ENCODE measurements at places on chromosomes 4 and X.

- DNase-seq, result no peak
Observed at GRCh38 chr4:101475246-101475645, 127.9 kb upstream of the PPP3CA start.

DNA sequence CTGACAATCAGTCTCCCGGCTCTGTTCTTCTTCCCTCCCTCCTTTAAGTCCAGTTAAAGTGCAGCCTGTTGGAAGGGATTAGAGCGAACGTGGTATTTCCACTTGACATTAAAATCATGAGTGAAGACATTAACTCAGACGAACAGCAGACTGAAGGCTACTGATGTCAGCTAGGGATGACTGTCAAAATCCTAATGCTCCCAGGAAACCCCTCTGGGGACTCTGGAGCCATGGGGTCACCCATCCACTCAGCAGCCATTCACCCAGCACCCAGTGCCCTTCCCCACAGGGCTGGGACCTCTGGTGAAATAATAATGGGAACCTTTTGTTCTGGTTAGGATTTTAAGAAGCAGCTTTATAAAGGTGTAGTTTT, 113.9 kb downstream of the DRD5 start:
- DNase-seq, result no peak

DNA sequence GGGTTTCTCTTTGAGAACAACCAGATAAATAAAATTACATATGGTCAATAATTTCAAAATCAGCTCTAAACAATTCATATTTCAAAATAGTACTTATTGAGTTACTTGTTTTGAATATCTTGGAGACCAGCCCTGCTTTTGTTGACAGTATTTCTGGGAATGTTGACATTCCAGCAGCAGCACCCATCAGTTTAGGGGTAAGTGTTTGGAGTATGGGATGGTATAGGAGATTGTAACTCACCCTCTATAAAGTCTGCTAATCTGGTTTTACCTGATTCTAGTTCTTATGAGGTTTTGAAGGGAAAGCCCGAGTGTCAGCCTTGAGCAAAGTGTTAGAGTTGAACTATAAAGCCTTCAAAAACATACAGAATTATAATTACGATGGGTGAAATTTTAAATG, 139.2 kb upstream of the ANKRD50 start:
- no peak for DNase-seq

GRCh38 chr4:3792813-3793212, 26.6 kb downstream of the ADRA2C start:
- peak; percentile 81 for DNase-seq

- no peak for DNase-seq
Observed at GRCh38 chr4:153485359-153485758, 19.2 kb downstream of the TMEM131L start.

GRCh38 chr4:15864651-15865566, 73.6 kb downstream of the FGFBP1 start:
- DNase-seq, result no peak

DNA sequence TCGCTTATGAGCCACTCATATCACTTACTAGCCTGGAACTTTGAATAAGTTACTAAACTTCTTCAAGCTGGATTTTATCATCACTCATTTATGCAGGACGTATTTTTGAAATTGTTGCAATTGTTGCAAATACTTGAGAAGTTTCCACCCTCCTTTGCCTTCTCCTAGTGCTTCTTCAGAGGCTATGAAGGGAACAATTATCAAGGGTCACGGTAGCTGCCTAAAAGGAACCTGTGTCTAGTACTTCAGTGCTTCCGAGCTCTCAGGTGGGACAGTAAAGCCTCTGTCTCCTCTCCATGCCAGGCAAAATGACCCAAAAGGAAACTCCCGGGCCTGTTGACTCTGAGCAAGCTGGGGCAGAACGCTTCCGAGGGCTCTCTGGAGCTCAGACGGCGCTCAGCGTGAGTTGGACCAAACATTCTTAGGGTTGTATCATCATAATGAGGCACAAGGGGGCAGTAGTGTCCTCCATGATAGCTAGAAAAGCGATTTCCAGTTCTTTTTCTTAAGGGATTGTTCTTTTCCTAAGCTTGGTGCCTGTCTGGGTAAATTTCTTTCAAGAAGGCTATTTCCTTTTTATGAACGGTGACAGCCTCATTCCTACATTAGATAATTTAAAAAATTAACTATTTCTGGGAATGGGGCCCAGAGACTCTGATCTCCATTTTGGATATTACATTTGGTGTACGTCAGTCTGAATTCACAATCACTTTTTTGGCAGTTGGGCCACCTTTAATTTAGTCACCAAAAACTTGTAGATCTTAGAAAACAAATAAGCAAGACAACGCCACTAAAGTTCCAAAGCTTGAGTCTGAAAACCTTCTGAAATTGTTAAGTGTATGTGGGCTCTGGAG, 73.1 kb downstream of the PACRGL start:
- DNase-seq, result peak; percentile 71
